ENCODE measurements at places on chromosomes 13 and 19. TPM values are rescaled to one million over a fixed set of nuclear protein-coding genes. Genes with fewer than 3 reads are reported as not detected.

FPR3 gene
- 3.2 TPM for total RNA-seq

ACP7 gene
- not detected for total RNA-seq

ALG11 gene
- total RNA-seq: 23.6 TPM

PABPC3 gene
- total RNA-seq: not detected

PRRG2 gene
- 0.40 TPM for total RNA-seq

CFAP97D2 gene
- not detected for total RNA-seq

ZNF586 gene
- total RNA-seq: 16.8 TPM

WDR87 gene
- total RNA-seq: not detected

SLC8A2 gene
- 0.59 TPM for total RNA-seq

ANGPTL8 gene
- total RNA-seq: not detected
